ENCODE measurements at places on chromosomes 2 and 18.

DNA sequence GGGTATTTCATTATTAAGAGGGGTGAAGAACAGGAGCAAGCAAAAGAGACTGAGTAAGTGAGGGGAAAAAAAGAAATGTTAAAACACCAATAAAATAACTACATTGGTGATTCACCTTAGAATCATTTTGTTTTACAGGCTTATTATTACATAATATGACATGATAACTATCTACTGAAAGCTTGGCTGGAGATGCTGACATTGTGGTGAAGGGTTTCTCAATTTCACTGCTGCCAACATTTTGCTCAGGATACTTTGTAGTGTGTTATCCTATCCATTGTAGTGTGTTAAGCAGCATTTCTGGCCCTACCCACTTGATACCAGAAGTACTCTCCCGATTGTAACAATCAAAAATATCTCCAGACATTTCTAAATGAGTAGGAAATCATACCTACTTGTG is 1564.6 kb upstream of the NXPH2 start:
- DNase-seq: no peak

- no peak for DNase-seq
Measured at GRCh38 chr2:129379411-129379810, 600.1 kb upstream of the RAB6C start.

- DNase-seq: no peak
Measured at GRCh38 chr2:74835831-74836674, 2.1 kb downstream of the HK2 start.

DNA sequence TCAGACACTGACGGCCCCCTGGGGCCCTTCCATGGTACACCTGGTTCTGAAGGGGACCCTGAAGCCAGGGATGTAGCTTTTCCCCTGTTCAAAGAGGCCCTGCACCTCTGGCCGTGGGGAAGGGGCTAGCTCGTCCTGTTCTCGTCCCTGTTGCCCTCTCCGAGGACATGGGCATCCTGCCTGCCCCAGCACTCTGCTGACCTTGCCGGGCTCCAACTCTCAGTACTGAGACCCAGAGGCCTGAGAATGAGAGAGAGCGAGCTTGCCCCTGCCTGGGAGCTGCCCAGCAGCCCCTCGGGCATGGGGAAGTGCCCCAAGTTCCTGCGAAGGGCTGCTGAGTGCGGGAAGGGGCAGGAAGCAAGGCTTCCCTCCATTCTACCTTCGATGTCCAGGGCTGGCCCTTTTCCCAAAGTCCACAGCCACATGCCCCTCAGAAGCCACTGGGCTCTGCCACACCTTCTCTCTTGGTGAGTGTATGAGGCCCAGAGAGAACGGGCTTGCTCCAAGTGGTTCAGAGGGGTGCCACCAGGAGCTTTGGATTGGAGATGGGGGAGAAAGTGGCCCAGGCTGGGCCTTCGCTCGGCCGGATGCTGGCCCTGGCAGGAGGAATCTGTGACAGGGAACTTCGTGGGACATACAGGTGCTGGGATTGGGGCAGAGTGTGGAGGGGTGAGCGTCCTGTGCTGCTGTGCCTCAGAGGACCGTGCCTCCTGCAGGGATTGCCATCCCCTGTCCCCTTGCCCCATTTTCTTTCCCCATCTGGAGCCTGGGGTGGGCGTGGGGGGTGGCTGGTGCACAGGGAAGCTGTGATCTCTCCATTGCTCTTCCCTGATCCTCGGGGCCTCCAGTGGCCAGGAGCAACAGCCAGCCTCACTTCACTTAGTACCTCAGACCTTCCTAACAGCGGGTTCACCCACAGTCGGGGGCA is 50.8 kb downstream of the KCNIP3 start:
- no peak for DNase-seq

- DNase-seq: no peak
Measured at GRCh38 chr18:1102848-1103247, 198.2 kb downstream of the ADCYAP1 start.

- DNase-seq: no peak
Measured at GRCh38 chr18:13285874-13286273, 67.3 kb downstream of the LDLRAD4 start.

- DNase-seq: no peak
Measured at GRCh38 chr2:144343145-144343544, 176.8 kb downstream of the ZEB2 start.

- DNase-seq: no peak
Measured at GRCh38 chr18:69895066-69896047, 52.3 kb downstream of the CD226 start.

DNA sequence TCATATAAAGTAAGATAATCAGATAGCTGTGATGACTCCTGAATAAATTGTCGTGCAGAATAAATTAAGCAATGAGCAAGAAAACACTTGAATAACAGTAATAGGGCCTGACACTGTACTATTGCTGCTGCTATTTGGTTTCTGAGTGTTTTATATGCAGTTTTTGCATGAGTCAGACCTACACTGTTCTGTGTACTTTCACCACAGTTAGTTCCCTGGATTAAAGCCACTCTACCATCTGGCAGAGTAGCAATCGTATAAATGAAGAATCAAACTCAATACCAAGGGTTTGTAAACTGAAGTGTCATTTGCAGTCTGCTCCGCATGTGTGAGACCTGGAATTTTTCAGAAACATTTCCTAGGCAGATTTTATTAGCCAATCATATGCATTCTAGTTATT is 398.6 kb upstream of the CDH7 start:
- DNase-seq: no peak

GRCh38 chr2:25674077-25674362 is 643 bp upstream of the DTNB start:
- DNase-seq: no peak

DNA sequence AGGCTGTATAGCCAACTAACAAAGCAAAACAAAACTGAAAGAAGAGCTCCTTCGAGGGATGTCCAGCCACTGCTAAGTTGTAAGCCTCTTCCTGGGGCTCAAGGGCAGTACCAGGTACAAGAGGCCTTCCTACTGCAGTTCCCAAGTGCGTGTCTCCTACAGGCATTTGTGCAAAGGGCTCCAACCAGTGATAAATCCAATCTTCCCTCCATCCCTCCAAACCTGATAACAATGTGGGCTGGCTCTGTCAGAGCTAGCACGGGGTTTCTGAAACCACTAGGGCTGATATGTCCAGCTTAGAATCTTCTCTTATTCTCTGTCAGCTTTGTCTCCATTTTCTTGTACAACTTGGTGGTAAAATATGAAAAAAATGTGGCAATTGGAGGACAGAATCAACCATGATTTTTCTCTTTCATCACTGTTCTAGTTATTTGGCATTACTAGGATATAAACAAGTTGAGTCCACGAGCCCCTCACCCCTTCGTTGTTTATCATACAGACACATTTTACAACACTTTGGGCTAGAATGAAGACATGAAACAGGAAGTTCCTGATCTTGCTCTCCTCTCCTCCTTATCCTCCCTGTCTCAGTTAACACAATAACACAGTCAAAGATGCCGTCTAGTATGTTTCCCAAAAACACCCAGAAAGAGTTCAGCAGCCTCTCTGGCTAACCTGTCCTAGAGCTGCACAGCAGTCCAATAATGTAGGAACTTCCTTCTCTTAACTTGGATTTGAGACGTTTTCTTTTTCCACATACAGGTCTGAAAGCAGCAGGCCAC is 35.4 kb upstream of the WIPF1 start:
- no peak for DNase-seq

GRCh38 chr2:138183705-138184104 is 219.4 kb downstream of the HNMT start:
- DNase-seq: no peak

GRCh38 chr2:12538138-12538694 is 178.5 kb upstream of the TRIB2 start:
- DNase-seq: no peak

- DNase-seq: no peak
Measured at GRCh38 chr18:54774981-54775665, 53.2 kb upstream of the RAB27B start.

DNA sequence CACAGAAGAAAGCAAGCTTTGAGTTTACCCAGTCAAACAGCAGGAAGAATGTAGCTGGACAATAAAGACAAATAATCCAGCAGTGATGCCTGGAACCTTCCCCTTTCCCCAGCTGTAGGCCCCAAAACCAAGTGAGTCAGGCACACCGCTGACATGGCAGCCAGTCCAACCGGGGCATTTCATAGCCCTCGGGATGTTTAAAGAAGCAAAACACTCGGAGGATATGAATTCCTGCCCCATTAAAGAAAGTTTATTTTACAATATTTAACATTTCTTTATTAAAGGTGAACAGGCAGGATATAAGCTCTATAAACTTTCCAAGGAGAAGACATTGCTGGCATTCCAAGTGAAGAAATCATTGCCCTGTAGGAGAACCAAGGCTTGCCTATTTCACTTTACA is 507.6 kb upstream of the TNP1 start:
- DNase-seq: no peak

DNA sequence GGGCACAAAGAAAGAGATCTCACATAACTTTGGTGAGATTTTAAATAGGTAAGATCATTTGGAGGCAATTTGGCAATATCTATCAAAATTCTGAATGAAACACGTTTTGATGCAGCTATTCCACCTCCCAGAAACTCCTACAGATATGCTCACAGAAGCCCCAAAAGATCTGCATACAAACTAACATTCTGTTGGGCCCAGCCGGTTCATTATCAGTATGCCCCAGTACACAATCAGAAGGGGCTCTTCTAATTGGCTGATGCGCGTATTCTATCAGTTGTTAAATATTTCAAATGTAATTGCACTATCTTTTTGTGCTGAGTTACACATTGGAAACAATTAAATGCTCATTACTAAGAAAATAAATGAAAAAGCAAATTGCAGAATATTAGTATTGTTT is 7.1 kb upstream of the TGIF1 start:
- no peak for DNase-seq

DNA sequence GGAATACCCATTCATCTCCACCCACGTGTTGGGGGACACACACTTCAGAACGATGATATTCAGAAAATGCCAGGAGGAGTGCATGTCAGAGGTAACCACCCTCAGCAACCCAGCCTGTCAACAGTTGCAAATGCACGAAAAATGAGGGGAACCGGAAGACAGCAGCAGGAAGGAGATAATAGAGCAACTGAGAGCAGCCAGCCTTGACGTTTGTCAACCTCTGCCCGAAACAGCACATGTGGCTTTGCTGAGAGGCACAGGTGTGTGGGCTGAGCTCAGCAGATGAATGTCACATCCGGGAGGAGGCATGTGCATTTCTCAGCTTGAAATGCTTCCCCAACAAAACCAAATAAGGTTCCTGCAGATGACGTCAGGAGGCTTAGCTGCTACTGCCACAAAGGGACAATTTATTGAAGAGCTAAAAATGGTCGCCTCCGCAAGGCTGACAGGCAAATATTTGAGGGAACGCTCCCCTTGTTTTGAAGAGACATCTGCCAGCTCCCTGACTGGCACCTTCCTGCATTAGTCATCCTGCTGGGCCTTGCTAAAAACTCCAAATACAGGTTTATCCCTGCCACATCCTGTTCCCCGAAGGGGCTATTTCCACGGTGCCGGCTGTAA is 419.0 kb downstream of the NBAS start:
- no peak for DNase-seq

- DNase-seq: no peak
Measured at GRCh38 chr2:134377730-134378129, 123.9 kb downstream of the MGAT5 start.

GRCh38 chr2:231058761-231059550 is 2.3 kb downstream of the PSMD1 start:
- DNase-seq: no peak

DNA sequence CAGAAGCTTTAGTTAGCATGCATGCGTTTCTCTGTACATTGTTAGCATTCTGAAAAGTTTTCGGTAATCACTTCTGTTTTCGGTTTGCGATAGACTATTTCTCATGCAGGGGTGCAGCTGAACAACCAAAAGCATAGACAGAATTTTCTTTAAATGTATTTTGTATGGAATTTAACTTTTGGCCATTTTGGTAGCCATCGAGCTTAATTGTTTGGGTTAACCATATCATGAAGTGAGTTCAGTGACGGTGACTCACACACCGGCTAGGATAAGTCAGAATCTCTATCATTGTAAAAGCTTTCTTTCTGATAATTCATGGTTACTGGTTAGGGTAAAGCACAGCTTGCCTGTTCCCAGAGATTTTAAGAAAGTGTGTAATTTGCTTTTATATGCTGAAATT is 107.2 kb downstream of the CD226 start:
- DNase-seq: no peak

DNA sequence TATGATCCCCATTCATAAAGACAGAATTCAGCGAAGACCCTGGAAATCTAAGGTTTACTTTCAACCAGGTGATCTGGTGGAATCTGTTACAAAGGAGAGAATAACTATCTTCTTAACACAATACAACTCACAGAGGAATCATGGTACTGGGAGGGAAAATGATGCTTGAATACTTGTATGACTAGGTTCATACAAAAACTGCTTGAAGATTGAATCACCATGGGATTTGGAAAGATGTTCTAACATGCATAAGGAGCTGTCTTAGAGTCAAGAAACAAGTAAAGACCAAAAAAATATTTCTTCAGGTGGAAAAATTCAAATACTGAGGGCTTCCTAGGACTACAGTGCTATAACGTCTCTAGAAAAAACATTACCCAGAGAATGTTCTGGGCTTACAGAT is 32.2 kb downstream of the COL5A2 start:
- no peak for DNase-seq

- DNase-seq: no peak
Measured at GRCh38 chr18:48569139-48569914, 30.5 kb downstream of the CTIF start.

DNA sequence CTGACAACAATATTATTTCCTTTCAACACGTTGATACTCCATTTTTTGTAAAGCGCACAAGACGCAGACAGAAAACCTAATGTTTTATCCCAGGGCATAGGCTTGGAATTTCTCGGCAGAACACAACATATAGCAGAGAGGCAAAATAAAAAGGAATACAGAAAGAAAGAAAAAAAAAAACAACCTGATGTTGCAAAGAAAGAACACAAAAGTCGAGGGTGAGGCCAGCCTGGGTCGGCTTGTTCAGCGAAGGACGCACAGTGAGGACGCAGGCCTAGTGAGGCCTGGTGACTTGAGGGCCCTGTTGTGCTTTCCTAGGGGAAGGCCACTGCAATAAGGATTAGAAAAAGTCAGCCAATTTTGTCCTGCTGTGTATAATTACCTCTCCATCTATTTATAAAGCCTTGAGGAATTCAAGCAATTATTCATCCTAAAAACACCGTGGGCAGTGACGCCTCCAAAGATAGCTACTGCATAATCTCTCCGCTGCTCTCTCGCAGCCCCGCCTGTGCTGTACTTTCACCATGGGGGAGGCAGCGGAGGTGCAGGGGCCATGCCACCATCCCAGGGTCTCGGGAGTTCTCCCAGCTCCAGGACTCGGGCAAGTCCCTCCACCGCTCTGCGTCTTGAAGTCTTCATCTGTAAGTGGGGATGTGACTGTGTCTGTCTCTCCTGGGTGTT is 61.9 kb upstream of the SH3RF3 start:
- no peak for DNase-seq

DNA sequence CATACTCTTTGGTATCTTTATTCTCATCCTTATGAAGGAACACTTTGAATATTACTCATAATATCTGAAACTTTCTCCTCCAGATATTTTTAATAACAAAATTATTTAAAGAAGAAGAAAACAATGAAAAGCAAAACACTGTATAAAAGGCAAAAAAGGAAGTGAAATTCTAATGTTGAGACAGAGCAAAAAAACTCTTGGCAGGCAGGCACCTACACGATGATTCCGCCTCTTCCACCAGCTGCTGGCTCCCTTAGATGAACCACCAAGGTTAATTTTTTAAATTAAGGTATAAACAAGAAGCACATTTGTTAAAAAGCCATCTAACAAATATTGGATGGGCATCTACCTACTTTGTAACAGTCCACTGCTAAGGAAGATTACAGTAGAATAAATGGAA is 434.7 kb downstream of the EPHA4 start:
- DNase-seq: no peak
